ENCODE measurements at places on chromosomes 2 and 18.

DNA sequence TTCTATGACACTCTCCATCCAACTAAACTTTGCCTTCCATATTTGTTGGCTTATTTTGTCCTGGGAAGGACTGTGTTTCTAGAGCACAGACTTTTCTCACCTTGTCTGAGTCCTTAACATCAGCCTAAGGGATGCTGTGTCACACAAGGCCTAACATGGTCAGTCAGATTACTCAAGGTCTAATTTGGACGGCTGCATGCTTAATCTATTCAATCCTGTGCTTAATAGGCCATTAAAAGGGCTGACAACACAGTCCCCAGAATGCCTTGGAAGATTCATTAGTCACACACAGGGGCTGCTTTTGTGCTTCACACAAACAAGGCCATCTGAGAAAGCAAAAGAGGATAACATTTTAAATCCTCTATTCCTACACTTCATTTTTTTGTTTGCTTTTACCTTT is 84.0 kb downstream of the DYNAP start:
- no peak for DNase-seq

- DNase-seq: no peak
Observed at GRCh38 chr2:141782574-141782973, 348.2 kb downstream of the LRP1B start.

DNA sequence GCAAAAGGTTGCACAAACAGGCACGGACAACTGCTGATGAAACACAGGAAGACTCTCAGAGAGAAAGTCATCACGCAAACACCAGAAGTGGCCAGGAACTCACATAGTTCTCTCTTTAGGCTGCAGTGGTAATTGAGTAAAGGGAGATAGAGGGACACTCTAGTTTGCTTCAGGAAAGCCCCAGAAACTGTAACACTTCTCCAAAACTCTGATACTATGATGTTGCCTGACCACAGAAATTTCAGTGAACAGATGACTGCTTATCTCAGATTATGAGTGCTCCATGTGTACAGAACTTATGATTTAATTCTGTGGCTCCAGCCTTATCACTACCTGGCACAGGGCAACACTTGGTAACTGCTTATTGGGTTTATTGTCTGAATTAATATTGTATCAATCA is 311.5 kb upstream of the GYPC start:
- no peak for DNase-seq

DNA sequence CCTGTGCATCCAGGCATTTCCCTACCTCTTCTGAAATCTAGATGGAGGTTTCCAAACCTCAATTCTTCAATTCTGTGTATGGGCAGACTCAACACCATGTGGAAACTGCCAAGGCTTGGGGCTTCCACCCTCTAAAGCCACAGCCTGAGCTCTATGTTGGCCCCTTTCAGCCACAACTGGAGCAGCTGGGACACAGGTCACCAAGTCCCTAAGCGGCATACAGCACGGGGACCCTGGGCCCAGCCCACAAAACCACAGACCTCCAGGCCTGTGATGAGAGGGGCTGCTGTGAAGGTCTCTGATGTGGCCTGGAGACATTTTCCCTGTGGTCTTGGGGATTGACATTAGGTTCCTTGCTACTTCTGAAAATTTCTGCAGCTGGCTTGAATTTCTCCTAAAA is 255.4 kb downstream of the TDRD15 start:
- no peak for DNase-seq

- DNase-seq: no peak
Observed at GRCh38 chr2:230267059-230267458, 41.5 kb downstream of the SP140 start.

- no peak for DNase-seq
Observed at GRCh38 chr2:209368406-209368805, 55.4 kb upstream of the MAP2 start.

GRCh38 chr2:171655586-171655985 is 31.7 kb upstream of the DYNC1I2 start:
- DNase-seq: no peak

GRCh38 chr2:47177043-47177565 is 22.0 kb upstream of the STPG4 start:
- no peak for DNase-seq

DNA sequence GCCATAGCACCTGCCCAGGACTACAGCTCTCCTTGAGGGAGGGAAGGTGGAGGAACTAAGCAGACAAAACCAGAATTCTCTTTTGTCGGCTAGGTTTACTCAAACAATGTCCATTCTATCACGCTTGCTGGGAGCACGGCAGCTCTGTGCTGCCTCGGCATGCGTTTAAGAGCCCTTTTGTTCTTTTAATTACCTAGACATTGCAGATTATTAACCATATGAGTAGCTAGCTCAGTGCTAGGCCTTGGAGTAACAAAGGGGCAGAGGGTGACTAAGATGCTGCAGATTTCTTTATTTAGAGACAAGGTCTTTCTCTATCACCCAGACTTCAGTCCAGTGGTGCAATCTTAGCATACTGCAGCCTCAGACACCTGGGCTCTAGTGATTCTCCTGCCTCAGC is 11.1 kb downstream of the MSGN1 start:
- DNase-seq: no peak

DNA sequence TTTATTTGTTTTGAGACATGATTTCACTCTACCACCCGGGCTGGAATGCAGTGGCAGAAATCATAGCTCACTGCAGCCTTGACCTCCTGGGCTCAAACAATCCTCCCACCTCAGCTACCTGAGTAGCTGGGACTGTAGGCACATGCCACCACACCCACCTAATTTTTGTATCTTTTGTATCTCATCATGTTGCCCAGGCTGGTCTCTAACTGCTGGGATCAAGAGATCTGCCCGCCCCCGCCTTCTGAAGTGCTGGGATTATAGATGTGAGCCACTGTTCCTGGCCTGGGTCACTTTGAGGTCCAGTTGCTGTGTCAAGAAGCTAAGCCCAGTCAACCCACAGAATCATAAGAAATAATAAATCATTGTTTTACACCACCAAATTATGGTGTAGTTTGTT is 38.4 kb downstream of the TSN start:
- no peak for DNase-seq

Measured in activated T-helper 9 cell treated with anti-CD3 and anti-CD28 coated beads, Interleukin-2, amount 50 U/mL, for 16 hours (primary cell).